ENCODE measurements at places on chromosomes 4 and X.

- DNase-seq = no peak
Measured at GRCh38 chr4:137651128-137651527, 118.8 kb upstream of the PCDH18 start.

GRCh38 chr4:77293426-77293825 is 136.4 kb downstream of the CCNG2 start:
- no peak for DNase-seq

- no peak for DNase-seq
Measured at GRCh38 chrX:4182408-4182806, 469.0 kb upstream of the PRKX start.

DNA sequence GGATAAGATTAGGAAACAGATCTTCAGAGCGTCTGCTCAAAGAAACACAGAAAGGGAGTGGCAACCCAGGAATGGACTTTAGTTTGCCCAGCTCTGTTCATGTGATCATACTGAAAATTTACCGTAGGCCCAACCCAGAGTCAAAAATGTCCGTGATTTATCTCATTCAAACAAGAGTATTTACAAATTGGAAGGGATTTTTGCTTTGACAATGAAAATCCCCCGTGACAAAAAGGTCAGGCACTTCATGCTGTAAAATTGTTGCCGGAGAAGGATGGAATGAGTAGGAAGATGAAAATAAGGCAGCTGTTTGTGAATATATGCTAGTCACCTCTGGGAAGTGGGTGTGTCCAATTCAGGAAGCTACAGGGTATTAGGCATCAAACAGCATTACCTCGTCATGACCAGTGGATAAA is 1.2 kb downstream of the SULT1B1 start:
- no peak for DNase-seq

GRCh38 chrX:69117876-69118526 is 47.3 kb downstream of the PJA1 start:
- DNase-seq = no peak

DNA sequence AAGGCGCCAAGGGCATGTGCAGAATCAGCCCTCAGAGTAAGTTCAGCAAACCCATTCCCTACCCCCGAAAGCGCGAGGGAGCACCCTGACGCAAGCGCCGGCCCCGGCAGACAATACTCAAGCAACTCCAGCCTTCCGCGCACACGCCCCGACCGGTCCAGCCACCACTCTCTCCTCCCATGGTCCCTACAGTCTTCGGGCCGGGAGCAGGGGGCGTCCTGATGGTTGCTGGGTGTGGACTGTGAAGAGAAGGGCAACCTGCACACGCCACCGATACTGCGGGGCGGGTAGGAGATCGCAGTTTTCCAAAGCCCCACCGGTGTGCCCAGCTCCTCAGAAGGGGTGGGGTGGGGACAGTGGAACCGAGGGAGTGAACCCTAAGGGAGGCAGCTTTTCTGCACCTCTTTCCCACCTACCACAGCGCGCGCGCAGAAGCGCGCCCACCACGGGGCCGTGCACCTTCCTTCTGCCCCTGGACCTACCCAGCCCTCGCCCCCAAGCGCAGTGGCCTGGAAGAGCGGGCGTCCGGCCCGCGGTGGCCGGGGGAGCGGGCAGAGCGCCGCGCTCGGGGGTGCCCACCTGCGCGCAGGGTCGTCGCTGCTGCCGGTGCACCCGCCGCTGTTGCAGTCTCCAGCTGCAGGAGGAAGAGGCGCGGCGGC is 650.2 kb upstream of the DIPK2B start:
- no peak for DNase-seq

GRCh38 chrX:107522901-107523300 is 73.4 kb downstream of the FRMPD3 start:
- DNase-seq = no peak

GRCh38 chr4:87044511-87045233 is 109.9 kb downstream of the AFF1 start:
- no peak for DNase-seq

- DNase-seq = no peak
Measured at GRCh38 chr4:48033825-48034413, 17.3 kb downstream of the NIPAL1 start.

DNA sequence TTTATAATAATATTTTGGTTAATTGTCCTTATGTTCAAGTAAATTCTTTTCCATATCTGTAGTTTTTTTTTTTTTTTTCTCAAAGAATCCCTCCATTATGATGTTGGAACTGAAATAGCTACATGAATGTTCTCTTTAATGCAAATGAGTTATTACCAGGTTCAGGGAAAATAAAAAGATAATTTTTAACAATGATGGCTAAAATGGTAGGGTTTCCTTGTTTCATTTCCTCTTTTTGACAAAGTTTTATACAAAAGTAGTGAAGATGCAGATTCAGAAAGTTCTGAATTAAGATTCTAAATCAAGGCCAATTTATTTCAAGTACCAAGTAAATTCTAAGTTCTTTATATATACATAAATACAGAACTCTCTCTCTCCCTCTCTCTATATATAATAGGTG is 779.0 kb upstream of the INTU start:
- DNase-seq = no peak

- DNase-seq = no peak
Measured at GRCh38 chr4:151855747-151856146, 94.9 kb upstream of the GATB start.

GRCh38 chr4:77073981-77074380 is 1.8 kb downstream of the CCNI start:
- DNase-seq = no peak

DNA sequence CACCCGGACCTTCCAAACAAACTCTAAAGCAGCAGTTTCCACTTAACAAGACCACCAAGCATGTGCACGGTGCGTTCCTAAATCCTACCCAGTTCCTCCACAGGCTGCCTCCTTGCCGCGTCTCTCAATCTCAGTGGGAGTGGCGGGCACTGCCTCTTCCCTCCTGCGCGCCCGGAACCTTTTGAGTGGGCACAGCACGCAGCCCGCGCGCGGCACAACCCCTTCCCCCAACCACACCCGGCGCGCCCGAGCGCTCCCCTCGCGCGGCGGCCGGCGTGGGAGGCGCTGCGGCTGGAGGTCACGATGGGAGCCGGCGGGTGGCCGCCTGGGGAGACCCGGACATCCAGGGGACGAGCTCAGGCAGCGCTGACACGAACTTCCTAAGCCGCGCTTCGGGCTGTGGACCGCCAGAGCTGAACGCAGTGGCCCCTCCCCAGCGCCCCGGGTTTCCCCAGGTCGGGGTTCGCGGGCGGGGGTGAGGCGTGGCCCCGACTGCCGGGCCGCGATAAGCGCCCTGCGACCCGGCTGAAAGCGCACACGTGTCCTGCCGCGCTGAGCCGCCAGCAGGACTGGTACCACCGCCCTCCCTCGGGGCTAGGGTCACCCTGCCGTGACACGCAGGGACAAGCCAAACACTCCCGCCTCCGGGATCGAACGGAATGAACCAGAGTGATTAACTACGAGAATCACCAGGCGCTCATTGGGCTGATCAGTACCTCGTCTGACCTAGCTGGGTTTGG is at the start of gene ABCG2:
ABCG2 (minus strand) TSS at position 151 of the 740 bp plus-strand sequence. CDS start 18,644 bp downstream, outside the sequence.
- DNase-seq = no peak

DNA sequence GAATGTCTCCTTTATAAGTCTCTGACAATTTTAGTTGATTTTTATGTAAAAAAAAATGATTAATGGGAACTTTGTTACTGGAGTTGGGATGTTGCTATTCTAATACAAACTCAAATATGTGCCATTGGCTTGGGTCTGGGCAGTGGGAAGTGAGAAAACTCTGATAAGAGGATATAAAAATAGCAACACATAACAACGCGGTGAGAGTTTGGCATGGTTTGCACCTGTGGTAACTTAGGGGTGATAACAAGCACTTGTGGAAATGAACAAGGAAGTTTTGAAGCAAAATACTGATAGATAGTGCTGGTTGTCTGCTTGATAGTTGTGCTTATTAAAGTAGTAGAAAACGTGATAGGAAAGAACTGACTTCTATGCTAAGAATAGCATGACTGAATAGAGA is 743.3 kb upstream of the AGA start:
- no peak for DNase-seq

DNA sequence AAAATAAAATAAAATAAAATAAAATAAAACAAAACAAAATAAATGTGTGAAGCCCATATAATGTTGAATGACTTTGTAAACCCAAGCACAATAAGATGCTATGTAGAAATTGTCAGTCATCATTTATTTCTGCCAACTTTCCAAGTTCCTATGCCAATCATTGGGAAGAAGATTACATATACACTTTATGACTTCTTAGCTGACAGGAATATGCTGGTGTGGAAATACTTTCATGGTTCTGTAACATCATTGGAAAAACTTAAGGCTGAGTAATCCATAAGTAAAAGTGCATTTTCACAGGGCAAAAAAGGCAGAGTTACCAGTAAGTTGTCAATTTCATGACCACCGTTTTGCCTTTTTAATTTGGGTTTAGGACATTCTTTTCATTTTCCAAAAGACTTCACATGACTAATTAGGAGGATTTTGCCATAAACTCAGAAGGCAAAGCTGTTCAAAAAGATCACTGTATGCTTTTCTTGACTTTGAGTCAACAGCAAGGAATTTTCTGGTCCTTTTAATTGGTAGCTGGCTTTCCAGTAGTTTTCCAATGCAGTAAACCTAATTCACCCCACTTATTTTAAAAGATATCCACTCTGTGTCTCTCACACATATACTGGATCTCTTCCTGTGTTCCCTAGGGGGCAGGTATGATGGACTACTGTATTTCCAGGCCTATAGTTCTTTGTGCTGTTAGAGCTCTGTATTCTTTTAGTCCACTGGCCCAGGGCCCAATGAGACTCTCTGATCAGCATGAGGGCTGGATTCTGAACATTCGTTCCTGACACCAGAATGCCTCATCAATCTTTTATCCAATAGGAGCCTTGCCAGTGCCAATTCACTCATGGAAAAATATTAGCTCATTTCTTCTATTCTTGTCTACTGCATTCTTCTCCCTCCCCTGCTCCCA is 26.2 kb upstream of the SCRG1 start:
- DNase-seq = peak; percentile 68

DNA sequence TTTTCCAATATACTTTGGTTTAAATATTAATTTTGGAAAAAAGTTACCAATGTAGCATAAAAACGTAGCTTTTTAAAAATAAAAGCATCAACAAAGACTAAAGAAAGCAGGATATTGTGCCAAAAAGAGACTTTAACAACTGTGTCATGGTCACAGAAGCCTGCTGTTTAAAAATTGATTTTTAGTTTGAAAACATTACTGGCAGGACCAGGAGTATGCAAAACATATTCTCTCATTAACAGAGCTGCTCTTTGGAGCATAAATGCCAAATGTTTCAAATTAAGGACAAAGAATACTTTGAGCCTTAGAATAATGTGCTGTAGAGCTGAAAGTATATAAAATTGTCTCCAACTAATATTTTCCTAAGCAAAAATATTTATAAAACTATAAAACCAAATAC is 279.0 kb downstream of the ARAP2 start:
- DNase-seq = no peak

GRCh38 chr4:109389369-109390114 is 44.1 kb upstream of the SEC24B start:
- DNase-seq = no peak

GRCh38 chrX:19867411-19867732 is 20.0 kb downstream of the SH3KBP1 start:
- no peak for DNase-seq

- DNase-seq = no peak
Measured at GRCh38 chrX:127259742-127260141, 440.2 kb downstream of the PRR32 start.

- no peak for DNase-seq
Measured at GRCh38 chr4:168421671-168422070, 58.6 kb downstream of the DDX60L start.

DNA sequence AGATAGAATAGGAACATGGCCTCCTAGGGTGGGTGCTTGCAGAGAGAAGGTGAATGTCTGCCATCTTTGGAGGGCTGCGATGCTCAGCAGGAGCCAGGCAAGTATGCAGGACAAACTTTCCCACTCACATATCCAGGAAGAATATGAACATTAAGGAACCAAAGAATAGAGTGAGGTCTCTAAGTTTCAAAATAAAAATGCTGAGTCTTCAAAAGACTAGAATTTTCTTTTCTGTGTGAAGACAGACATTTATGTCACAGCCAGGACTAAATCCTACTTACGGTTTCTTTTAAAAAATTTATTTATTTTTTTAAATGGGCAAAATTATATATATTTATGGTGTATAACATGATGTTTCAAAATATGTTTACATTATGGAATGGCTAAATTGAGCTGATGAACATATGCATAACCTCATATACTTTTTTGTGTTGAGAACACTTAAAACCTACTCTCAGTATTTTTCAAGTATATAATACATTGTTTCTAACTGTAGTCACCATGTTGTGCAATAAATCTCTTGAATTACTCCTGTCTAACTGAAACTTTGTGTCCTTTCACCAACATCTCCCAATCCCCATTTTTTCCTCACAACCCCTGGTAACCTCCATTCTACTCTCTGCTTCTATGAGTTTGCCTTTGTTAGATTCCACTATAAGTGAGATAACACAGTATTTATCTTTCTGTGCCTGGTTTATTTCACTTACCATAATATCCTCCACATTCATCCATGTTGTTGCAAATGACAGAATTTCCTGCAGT is 177.8 kb upstream of the HAND2 start:
- no peak for DNase-seq

DNA sequence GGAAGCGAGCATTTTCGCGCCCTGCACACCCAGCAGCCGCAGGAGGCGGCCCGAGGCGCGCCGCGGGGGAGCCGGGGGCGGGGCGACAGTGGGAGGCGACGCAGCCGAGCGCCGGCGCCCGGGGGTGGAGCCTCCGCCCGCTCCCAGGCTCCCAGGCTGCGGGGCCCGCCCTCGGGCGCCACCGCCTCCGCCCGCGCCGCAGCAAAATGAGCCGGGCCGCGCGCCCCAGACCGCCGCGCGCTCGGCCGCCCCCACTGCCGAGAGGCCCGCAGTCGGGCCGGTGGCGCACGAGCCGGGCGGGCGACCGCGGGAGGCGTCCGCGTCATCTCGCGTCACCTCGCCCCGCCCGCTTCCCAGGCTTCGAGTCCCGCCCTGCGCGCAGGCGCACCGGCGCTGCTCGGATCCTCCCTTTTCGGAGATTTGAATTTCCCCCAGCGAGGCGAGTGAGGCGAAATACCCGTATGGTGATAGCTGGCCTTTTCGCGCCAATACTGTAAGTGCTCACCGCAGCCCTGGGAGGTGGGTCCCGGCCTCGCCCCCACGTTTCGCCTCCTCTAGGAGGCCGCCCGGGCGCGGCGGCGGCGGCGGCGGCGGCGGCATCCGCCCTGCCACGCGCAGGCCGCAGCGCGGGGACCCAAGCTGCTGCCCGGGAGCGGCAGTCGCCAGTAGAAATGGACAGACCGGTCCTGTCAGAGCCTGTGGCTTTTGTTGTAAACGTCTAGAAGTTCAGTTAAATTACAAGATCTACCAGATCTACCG is at the start of gene TMEM187:
TMEM187 (plus strand) TSS at position 387 of the 759 bp plus-strand sequence. CDS start 9,309 bp downstream, outside the sequence.
- DNase-seq = peak; percentile 74
